ENCODE measurements at places on chromosomes 5 and 9. TPM values are rescaled to one million over a fixed set of nuclear protein-coding genes. Genes with fewer than 3 reads are reported as not detected.
A peak's percentile ranks its signal among the peaks of the same experiment; 100 is the strongest.

The SLC34A3 gene
- total RNA-seq: not detected

The THBS4 gene
- 1.6 TPM for total RNA-seq

The PKD2L2 gene
- total RNA-seq: not detected

The DMRT1 gene
- not detected for total RNA-seq

The GPR151 gene
- not detected for total RNA-seq

The MELK gene
- total RNA-seq: 10.4 TPM

DNA sequence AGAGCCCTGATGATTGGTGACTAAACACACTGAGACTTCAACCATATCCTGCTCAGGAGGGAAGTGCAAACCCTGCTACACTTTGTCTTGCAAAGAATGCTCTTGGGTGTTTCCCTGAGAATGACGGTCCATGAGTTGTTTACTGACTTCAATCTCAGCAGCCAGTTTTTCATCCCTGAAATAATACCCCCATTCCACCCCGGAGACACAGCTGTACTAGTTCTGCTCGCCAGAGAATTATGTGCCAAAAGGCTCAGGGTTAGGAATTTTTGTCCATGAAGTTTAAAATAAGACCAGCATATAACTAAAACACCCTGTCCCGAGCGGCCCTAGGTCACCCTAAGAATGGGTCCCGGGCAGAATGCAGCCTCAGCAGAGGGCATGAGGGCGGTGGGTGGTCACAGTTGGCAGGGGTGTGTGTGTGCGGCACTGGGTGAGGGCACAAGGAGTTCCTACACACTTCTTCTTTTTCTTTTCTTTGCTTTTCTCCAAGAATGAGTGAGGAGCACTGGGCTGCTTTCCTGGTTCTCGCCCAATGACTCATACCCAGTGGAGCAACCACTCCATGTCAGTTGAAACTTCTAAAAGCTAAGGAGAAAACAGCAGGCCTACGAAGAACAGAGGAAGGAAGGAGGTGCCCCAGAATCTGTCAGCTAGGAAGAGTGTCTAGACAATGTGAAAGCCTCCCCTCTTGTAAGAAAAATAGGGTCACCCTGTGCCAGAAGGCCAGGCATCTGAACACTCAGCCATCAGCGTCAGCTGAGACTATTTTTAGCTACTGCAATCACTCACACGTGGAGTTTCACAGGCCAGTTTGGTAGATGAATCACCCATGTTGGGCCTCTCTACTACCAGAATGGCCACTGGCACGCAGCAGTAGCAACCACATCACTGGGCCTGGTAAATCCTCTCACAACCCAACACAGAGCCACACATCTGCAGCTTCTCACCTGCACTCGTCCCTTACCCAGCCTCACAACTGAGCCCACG, 105.9 kb downstream of the DPYSL3 start:
- H3K36me3 ChIP-seq: peaks cover 12% of the 10 kb centered on the region
- peak overlapping the region; percentile 99 for H3K27ac ChIP-seq
- H3K4me1 ChIP-seq: peaks cover 52% of the 10 kb centered on the region

DNA sequence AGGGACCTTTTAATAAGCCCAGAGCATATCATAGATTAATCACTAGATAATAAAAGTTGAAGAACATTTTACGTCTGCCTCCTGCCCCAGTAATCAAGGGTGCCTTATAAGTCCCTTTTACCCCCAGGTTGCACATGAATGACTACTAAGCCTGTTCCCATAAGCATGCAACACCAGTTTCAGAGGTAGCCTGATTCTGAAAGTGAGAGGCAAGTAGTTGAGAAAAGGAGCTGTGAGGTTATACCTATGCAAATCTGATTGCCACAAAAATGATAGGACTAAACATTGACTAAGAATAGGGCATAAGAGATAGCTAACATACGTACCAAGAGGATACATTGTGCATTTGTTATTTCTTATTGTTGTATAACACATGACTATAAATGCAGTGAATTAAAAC, 681.9 kb downstream of the ISL1 start:
- DNase-seq: no peak
- no peaks in the 10 kb centered on the region for H3K27me3 ChIP-seq
- H3K27ac ChIP-seq: no peak overlapping the region

DNA sequence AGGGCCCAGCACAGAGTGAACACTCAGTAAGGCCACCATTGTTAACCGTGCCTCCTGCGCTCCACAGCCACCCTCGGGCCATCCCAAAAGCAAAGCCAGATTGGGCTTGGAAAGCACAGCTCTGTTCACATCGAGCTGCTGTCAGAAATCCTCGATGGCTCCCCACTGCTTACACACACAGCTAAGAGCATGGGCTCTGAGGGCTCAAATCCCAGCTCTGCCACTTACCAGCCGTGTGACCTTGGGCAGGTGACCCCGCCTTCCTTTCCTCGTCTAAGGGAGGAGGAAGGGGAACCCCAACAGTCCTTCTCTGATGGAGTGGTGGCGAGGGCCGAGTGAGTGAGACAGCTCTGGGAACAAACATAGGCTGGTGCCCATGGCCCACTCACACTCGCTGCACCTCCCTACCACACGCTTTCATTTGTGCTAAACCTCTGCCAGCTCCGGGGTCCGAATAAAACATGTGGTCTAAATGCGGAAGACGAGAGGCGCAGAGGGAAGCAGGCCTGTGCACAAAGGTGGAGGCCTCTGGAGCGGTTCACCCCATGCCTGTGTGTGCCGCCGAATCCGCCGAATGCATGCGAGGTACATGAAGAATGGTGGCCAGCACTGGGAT, 139.3 kb downstream of the PAX5 start:
- H3K27me3 ChIP-seq: peaks cover 74% of the 10 kb centered on the region
- H3K27ac ChIP-seq: no peak overlapping the region
- no peak overlapping the region for H3K4me3 ChIP-seq
- H3K36me3 ChIP-seq: no peaks in the 10 kb centered on the region
- H3K4me1 ChIP-seq: no peaks in the 10 kb centered on the region

DNA sequence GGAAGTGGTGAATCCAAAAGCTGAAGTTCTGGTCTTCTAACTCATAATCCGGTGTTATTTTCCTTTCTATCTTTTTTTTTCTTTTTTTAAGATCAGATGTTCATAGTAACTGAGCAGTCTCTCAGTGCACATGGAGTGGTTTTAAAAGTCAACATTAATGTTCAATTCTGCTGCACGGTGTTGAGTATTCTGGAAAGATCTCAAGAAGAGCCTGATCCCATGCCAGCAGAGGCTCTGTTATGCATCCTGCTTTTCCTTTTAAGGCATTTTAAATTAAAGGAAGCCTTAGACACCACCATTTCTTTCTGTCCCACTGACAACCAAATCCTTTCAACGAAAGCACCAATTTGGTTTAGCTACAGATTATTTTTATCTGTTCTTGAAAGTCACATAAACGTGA, 33.4 kb downstream of the SEMA5A start:
- H3K4me3 ChIP-seq: peak overlapping the region; percentile 31
- no peak for DNase-seq
- peaks cover 19% of the 10 kb centered on the region for H3K36me3 ChIP-seq
- peak overlapping the region; percentile 68 for H3K27ac ChIP-seq
- H3K27me3 ChIP-seq: no peaks in the 10 kb centered on the region

DNA sequence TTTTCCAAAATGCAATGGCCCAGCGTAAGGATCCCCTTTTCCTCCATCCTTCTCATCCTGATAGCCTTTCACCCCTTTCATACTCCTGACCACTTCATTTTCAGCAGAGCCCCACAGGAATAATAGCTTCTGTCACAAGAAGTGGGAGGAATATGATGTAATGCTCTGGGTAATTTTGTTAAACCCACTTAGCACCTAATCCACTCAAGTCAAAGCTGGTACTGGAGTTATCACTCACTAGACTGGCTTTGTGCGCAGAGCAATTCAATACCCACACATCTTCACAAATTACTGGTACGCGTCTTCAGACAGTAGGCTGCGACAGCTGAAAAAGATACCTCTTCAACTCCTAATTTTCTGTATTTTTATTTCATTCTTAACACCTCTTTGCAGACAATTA, 2232.8 kb upstream of the WWC1 start:
- H3K4me3 ChIP-seq: no peak overlapping the region
- H3K27ac ChIP-seq: no peak overlapping the region
- H3K27me3 ChIP-seq: no peaks in the 10 kb centered on the region
- H3K36me3 ChIP-seq: no peaks in the 10 kb centered on the region
- no peak for DNase-seq

GRCh38 chr9:19155106-19155935, 28.0 kb upstream of the PLIN2 start:
- H3K36me3 ChIP-seq: no peaks in the 10 kb centered on the region
- no peak for DNase-seq
- no peak overlapping the region for H3K4me3 ChIP-seq
- H3K27me3 ChIP-seq: no peaks in the 10 kb centered on the region
- no peaks in the 10 kb centered on the region for H3K4me1 ChIP-seq

DNA sequence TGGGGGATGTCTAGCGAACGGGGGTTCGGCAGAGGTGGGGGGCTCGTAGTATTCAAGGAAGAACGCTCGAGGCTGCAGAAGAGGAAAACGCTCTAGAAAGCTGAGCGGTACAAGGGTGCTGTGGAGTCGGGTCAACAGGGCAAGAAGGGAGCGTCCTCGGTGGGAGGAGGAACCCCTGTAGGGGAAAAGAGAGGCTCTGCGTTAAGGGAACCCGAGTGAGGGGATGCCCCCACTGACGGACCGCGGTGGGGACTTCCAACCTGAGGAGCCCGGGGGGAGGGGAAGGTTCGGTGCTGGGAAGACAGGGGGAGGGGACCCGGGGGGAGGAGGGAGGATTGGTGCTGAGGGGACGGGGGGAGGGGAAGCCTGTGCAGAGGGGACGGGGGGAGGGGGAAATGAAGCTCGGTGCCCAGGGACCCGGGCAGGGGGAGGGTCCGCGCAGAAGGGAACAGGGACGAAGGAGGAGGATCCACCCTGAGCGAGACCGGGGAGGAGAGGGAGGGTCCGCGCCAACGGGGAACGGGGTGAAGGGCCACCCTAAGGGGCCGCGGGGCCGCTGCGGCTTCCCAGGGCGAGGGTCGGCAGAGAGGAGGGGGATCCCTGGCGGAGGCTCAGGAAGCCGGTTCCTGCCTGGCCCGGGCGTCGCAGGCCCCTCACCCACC, 621 bp downstream of the NR6A1 start:
- H3K27ac ChIP-seq: no peak overlapping the region
- H3K27me3 ChIP-seq: peaks cover 39% of the 10 kb centered on the region
- H3K4me3 ChIP-seq: peak overlapping the region; percentile 76
- H3K36me3 ChIP-seq: peaks cover 3% of the 10 kb centered on the region
- DNase-seq: no peak
- peaks cover 34% of the 10 kb centered on the region for H3K4me1 ChIP-seq

DNA sequence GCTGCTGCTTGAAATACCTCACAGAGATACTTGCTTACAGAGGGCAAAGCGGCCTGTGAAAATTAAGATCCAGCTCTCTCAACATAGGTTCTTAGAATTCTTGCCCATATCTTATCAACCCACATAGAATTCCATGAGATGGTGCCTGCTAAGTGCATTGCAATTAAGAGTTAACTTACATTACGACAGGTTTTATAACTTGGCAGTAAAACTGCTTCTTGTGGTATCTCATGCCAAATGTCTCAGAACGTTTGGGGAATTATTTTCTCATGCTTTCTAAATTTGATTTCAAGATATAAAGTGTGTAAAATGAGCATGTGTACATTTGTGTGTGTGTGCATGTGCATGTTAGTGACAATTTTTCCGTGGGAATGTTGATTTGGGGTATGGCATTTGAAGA, 261.2 kb downstream of the SAXO1 start:
- no peak overlapping the region for H3K4me3 ChIP-seq
- H3K27ac ChIP-seq: no peak overlapping the region
- H3K36me3 ChIP-seq: no peaks in the 10 kb centered on the region

DNA sequence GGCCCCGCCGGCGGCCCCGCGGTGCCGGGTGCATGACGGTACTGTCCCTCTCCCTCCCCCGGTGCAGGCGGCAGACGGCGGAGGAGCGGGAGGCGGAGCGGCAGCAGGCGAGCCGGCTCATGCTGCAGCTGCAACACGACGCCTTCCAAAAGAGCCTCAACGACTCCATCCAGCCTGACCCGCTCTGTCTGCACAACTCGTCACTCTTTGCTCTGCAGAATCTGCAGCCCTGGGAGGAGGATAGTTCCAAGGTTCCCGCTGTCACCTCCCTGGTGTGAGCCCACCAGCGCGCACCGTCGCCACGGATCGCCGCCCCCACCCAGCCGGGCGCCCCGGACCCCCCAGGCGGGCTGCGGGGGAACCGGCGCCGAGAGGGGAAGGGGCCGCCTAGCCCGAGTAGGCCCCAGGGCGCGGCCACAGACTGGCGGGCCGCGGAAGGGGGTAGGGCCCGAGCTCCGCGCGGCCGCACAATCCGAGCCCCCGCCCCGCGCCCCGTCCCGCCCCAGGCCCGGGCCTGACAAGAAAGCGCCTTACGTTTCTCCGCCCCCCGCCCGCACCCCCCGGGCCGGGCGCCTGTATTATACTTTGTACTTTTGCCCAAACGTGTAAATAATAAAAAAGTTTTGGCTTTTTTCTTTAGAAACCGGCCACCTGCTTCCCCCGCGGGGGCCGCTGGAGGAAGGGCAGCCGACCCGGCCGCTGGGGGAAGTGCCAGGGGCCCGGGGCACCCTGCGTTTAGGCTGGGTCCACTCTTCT, 2.5 kb downstream of the TLX3 start:
- H3K4me1 ChIP-seq: peaks cover 36% of the 10 kb centered on the region
- no peak overlapping the region for H3K4me3 ChIP-seq
- H3K27ac ChIP-seq: no peak overlapping the region

- no peaks in the 10 kb centered on the region for H3K27me3 ChIP-seq
- H3K36me3 ChIP-seq: no peaks in the 10 kb centered on the region
- H3K4me3 ChIP-seq: no peak overlapping the region
- DNase-seq: no peak
- no peak overlapping the region for H3K27ac ChIP-seq
- H3K4me1 ChIP-seq: no peaks in the 10 kb centered on the region
Observed at GRCh38 chr9:7707934-7708333, 91.6 kb downstream of the DMAC1 start.

DNA sequence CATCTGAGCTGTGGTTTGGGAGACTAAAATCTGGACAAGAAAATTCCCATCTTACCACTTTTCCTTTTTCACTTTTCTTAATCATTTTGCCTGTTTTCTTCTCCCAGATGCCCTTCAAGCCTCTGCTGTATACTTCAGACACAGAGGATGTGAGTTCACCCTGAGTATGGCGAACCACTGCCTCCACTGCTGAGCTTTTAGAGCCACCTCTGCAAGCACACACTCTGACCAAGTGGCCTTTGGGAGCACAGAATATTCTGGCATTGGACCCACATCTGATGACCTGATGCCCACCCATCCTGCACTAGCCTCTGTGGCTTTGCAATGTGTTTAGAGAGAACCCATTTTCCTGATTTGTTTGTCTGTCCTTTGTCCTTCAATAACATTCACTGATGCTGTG, 32.5 kb downstream of the TERT start:
- DNase-seq: no peak
- H3K4me3 ChIP-seq: no peak overlapping the region
- H3K27ac ChIP-seq: no peak overlapping the region
- peaks cover 38% of the 10 kb centered on the region for H3K27me3 ChIP-seq
- H3K4me1 ChIP-seq: no peaks in the 10 kb centered on the region

DNA sequence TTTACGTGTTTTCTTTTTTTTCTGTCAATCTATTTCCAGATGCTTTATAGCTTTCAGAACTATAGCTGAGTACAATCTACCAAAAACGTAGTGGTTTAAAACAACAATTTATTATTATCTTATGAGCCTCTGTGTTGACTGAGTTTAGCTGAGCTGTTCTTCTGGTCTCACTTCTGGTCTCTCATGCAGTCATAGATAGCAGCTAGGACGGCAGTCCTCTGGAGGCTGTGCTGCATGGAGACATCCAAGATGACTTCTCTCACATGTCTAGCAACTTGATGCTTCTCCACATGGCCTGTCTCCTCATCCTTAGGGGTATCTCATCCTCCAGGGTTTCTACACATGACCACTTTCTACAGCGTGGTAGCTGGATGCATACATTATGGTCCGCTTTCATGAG, 22.0 kb upstream of the RAD23B start:
- H3K4me1 ChIP-seq: peaks cover 15% of the 10 kb centered on the region
- H3K36me3 ChIP-seq: peaks cover 4% of the 10 kb centered on the region
- H3K27ac ChIP-seq: no peak overlapping the region
- no peak overlapping the region for H3K4me3 ChIP-seq
- no peak for DNase-seq
